ENCODE measurements at places on chromosomes 6 and 20. TPM values are rescaled to one million over a fixed set of nuclear protein-coding genes. Genes with fewer than 3 reads are reported as not detected.

ANKEF1 gene
- 5.8 TPM for total RNA-seq

RSPO3 gene
- total RNA-seq, result not detected

RNF144B gene
- total RNA-seq, result 23.5 TPM

SMIM26 gene
- 73.9 TPM for total RNA-seq

KCNS1 gene
- total RNA-seq, result not detected

SGK1 gene
- 21.3 TPM for total RNA-seq

NOX3 gene
- total RNA-seq, result not detected

GJE1 gene
- total RNA-seq, result not detected

HECA gene
- total RNA-seq, result 130 TPM

DNA sequence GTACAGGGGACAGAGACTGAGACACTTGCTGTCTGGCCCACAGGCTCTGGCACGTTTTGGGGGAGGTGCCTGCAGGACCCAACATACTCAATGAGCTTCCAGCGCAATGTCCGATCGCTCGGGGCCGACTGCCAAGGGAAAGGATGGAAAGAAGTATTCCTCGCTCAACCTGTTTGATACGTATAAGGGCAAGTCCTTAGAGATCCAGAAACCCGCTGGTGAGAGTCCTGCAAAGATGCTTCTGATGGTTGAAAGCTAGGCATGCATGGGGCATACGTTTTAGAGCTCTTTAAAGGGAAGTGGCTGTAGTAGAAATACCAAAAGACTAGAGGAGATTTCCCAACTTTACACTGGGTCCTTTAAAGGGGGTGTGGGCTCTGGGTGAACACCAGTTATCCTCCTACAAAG is 2.2 kb downstream of the PRRC2A start:
- H3K27me3 ChIP-seq, result no peaks in the 10 kb centered on the region
- H3K4me3 ChIP-seq, result no peak overlapping the region
- peak overlapping the region; percentile 96 for H3K27ac ChIP-seq
- H3K36me3 ChIP-seq, result peaks cover 44% of the 10 kb centered on the region
- no peak for DNase-seq

GRCh38 chr20:44576297-44576696 is 6.1 kb upstream of the PKIG start:
- H3K27me3 ChIP-seq, result no peaks in the 10 kb centered on the region
- no peaks in the 10 kb centered on the region for H3K36me3 ChIP-seq
- DNase-seq, result no peak

- H3K27me3 ChIP-seq, result no peaks in the 10 kb centered on the region
- no peak for DNase-seq
- H3K36me3 ChIP-seq, result no peaks in the 10 kb centered on the region
- no peak overlapping the region for H3K27ac ChIP-seq
- H3K4me3 ChIP-seq, result peak overlapping the region; percentile 34
- peaks cover 7% of the 10 kb centered on the region for H3K4me1 ChIP-seq
Measured at GRCh38 chr6:56842686-56843475, 112.0 kb upstream of the BEND6 start.

GRCh38 chr6:110646419-110646698 is 168.9 kb downstream of the CDK19 start:
- no peaks in the 10 kb centered on the region for H3K27me3 ChIP-seq
- no peaks in the 10 kb centered on the region for H3K4me1 ChIP-seq
- no peaks in the 10 kb centered on the region for H3K36me3 ChIP-seq
- no peak overlapping the region for H3K4me3 ChIP-seq
- no peak for DNase-seq

- H3K27ac ChIP-seq, result no peak overlapping the region
- H3K4me3 ChIP-seq, result no peak overlapping the region
- no peaks in the 10 kb centered on the region for H3K4me1 ChIP-seq
- H3K27me3 ChIP-seq, result no peaks in the 10 kb centered on the region
- DNase-seq, result no peak
Measured at GRCh38 chr6:6191476-6191875, 129.0 kb downstream of the F13A1 start.

- H3K27me3 ChIP-seq, result no peaks in the 10 kb centered on the region
- no peaks in the 10 kb centered on the region for H3K36me3 ChIP-seq
- no peak for DNase-seq
- no peak overlapping the region for H3K4me3 ChIP-seq
Measured at GRCh38 chr20:48238781-48239180, 453.5 kb upstream of the SULF2 start.

GRCh38 chr6:44341095-44341890 is 1.2 kb upstream of the SPATS1 start:
- no peak overlapping the region for H3K27ac ChIP-seq
- no peaks in the 10 kb centered on the region for H3K36me3 ChIP-seq
- H3K27me3 ChIP-seq, result no peaks in the 10 kb centered on the region
- H3K4me1 ChIP-seq, result no peaks in the 10 kb centered on the region
- DNase-seq, result no peak

DNA sequence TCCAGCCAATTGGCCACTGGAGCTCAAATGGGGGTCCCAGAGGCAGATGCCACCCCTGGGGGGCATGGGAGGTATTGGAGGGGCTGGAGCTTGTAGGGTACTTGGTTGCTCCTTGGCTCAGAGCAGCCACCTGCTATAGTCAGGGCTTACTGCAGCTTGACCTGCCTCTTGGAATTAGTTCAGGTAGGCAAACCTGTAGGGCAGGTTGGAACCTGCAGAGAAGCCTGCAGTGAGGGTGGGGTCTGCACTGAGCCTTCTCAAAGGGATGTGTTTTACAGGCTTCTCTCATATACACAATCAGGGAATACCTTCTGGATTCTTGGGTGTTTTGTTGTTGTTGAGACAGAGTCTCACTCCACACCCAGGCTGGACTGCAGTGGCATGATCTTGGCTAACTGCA is 94.2 kb upstream of the MYL9 start:
- H3K27me3 ChIP-seq, result no peaks in the 10 kb centered on the region
- H3K4me3 ChIP-seq, result no peak overlapping the region
- H3K27ac ChIP-seq, result no peak overlapping the region

DNA sequence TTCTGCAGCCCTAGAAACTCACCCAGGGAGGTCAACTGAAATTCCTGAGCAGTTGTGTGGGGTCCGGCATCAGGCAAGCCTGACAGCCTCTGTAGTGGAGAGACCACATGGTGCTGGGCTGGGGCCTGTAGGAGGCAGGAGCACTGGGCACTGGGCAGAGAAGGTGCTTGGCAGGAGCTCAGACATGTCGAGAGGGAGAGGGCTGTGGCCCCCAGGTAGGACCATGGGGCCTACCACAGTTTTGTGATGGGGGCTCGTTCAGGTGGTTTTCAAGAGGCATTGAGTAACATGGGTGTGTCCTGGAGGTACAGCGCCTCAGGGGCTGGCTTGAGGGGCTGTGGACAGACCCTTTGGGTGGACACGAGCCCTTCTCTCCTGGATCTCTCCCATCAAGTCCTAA is 15.9 kb downstream of the SLC22A23 start:
- H3K4me1 ChIP-seq, result no peaks in the 10 kb centered on the region
- H3K27me3 ChIP-seq, result no peaks in the 10 kb centered on the region
- no peak for DNase-seq
- no peak overlapping the region for H3K27ac ChIP-seq
- H3K4me3 ChIP-seq, result no peak overlapping the region

DNA sequence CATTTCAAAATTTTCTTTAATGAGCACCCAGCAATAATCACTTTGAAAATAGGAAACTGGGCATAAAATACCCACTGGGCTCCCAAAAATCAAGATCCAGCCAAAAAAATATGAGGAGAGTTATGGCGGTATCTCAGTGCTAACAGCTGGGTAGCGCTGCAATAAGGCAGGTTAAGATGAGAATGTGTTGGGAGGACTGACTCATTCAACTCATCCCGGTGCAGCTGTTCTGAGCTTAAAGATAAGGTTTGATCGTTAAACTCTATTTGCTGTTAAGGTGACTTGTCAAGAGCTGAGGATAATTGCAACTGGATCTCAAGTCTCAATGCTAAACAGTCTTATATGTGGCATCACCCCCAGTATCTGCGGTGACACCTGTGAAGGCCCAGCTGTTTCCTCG is 507.7 kb downstream of the EPM2A start:
- H3K4me3 ChIP-seq, result no peak overlapping the region
- H3K27me3 ChIP-seq, result no peaks in the 10 kb centered on the region
- no peak for DNase-seq
- H3K36me3 ChIP-seq, result no peaks in the 10 kb centered on the region
- no peak overlapping the region for H3K27ac ChIP-seq
- no peaks in the 10 kb centered on the region for H3K4me1 ChIP-seq

GRCh38 chr20:45629496-45630100 is at the start of gene WFDC10A:
Gene WFDC10A (plus strand): TSS chr20:45629739. CDS start chr20:45629814, 75 bp downstream.
- H3K27me3 ChIP-seq, result peaks cover 4% of the 10 kb centered on the region
- H3K27ac ChIP-seq, result no peak within 1 kb of the TSS
- H3K4me1 ChIP-seq, result no peaks in the 10 kb centered on the region
- H3K4me3 ChIP-seq, result no peak within 1 kb of the TSS
- H3K36me3 ChIP-seq, result no peaks in the 10 kb centered on the region

GRCh38 chr6:93962566-93962965 is 543.2 kb upstream of the EPHA7 start:
- H3K4me1 ChIP-seq, result no peaks in the 10 kb centered on the region
- H3K36me3 ChIP-seq, result no peaks in the 10 kb centered on the region
- DNase-seq, result no peak
- H3K4me3 ChIP-seq, result no peak overlapping the region
- no peak overlapping the region for H3K27ac ChIP-seq

DNA sequence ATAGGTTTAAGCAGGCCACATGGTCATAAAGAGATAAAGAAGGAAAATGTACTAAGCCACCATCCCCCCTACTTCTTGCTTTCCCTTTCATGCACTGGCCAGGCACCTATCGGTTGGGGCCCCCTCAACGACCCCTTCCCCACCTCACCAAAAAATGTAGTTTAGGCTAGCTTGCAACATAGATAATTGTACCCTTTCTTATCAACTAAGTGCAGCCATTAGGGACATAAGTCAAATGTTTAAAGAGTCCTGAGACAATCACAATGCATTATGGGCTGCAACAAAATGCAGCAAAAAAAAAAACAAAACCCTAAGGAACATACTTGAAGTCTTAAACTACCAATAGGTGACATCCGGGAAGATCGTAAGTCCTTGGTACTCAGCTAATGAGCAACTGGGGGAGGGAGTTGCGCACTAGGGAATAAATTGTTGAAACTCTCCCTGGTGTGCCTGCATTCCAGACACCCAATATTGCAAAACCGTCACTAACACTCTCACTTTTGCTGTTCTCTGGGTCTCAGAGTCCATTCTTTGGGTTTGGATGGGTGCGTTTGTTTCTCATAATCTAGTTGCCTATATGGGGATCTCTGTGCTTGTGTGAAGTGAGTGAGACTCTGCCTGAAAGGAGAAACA is 12.4 kb upstream of the HLA-G start:
- no peak overlapping the region for H3K4me3 ChIP-seq
- H3K27ac ChIP-seq, result no peak overlapping the region
- H3K4me1 ChIP-seq, result no peaks in the 10 kb centered on the region

- no peaks in the 10 kb centered on the region for H3K4me1 ChIP-seq
- H3K36me3 ChIP-seq, result no peaks in the 10 kb centered on the region
- no peak overlapping the region for H3K4me3 ChIP-seq
- no peak for DNase-seq
- no peaks in the 10 kb centered on the region for H3K27me3 ChIP-seq
- H3K27ac ChIP-seq, result no peak overlapping the region
Measured at GRCh38 chr20:9634327-9634726, 119.9 kb downstream of the LAMP5 start.

- H3K4me3 ChIP-seq, result no peak overlapping the region
- DNase-seq, result no peak
- H3K36me3 ChIP-seq, result no peaks in the 10 kb centered on the region
- H3K27ac ChIP-seq, result no peak overlapping the region
- no peaks in the 10 kb centered on the region for H3K27me3 ChIP-seq
- no peaks in the 10 kb centered on the region for H3K4me1 ChIP-seq
Measured at GRCh38 chr6:14707971-14708465, 537.9 kb upstream of the JARID2 start.

DNA sequence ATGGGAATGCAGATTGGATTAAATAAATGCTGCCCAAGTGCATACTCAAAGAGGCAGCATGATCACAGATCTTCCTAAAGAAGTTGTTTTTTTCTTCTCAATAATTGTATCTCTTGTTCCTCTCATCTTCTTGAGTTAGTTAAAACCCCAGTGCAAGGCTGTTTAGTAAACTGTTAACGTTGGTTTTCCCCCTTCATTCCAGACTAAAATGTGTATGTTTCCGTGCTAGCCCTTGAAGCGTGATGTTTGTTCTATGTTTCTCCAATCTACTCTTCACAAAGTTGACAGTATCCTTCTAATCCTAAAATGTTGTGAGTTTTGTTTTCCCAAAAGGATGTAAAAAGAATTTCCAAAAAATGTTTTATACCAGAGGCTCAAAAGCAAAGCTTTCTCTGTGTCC is 15.6 kb downstream of the CYP24A1 start:
- no peak overlapping the region for H3K4me3 ChIP-seq
- H3K27ac ChIP-seq, result no peak overlapping the region
- DNase-seq, result no peak
- H3K27me3 ChIP-seq, result no peaks in the 10 kb centered on the region

- H3K36me3 ChIP-seq, result no peaks in the 10 kb centered on the region
- peak overlapping the region; percentile 84 for H3K4me3 ChIP-seq
- DNase-seq, result no peak
Measured at GRCh38 chr6:156687789-156688619, 89.2 kb upstream of the ARID1B start.

DNA sequence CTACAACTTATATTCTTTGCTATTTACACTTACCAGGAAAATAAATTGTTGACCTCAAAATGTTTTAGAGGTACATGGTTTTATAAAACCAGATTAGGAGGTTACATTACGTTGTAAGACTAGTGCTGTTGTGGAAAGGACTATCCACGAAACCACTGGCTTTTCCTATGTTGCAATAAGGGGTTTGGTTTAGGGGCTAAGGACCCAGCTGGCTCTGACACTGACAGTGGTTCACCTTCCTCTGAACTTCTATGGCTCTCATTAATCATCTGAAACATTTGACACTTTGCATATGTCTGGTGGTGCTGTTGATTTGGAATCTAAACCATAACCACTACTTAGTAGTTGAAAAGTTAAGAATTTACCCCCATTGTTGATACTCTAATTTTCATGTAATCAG is 186.7 kb downstream of the NKAIN2 start:
- H3K4me3 ChIP-seq, result no peak overlapping the region
- no peaks in the 10 kb centered on the region for H3K27me3 ChIP-seq
- no peak overlapping the region for H3K27ac ChIP-seq
- no peak for DNase-seq
- no peaks in the 10 kb centered on the region for H3K36me3 ChIP-seq
- no peaks in the 10 kb centered on the region for H3K4me1 ChIP-seq

All from naive thymus-derived CD4-positive, alpha-beta T cell (primary cell).